Naive thymus-derived CD8-positive, alpha-beta T cell (primary cell): ENCODE measurements at places on chromosomes 13 and 19. TPM values are rescaled to one million over a fixed set of nuclear protein-coding genes. Genes with fewer than 3 reads are reported as not detected.

GRCh38 chr19:37074111-37074510 is 4.1 kb upstream of the ZNF420 start:
- DNase-seq, result no peak

DNA sequence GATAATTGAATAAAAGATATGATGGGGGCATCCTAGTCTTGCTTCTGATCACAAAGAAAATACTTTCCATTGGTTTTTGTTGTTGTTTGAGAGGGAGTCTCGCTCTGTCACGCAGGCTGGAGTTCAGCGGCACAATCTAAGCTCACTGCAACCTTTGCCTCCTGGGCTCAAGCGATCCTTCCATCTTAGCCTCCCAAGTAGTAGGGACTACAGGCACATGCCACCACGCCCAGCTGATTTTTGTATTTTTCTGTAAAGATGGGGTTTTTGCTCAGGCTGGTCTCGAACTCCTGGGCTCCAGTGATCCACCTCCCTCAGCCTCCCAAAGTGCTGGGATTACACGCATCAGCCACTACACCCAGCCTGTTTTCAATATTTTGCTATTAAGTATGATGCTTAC is 17.1 kb upstream of the PSMC4 start:
- no peak for DNase-seq

- no peak for DNase-seq
Observed at GRCh38 chr13:59459972-59460371, 703.8 kb downstream of the DIAPH3 start.

DNA sequence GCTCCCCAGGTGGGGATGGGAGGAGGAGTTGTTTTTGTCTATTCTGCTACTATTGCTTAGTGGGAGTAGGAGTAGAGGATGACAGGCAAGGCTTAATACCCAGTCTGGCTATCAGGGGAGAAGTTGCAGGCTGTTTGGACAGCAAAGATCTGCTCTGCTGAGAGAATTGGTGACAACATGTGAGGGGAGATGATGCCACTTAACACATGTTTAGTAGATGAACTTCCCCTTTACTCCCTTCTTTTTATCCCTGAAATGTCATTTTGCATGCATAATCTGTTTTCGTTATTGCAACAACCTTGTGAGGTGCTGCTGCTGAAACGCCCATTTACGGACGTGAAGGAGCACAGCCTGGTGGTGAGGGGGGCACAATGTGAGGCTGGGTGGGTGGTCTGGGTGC is 3.0 kb upstream of the CYP4F12 start:
- no peak for DNase-seq

- no peak for DNase-seq
Observed at GRCh38 chr19:45305421-45305820, 17.3 kb downstream of the CKM start.

GRCh38 chr19:40724855-40725254 is 7.9 kb downstream of the ITPKC start:
- DNase-seq, result no peak

GRCh38 chr19:17183271-17183761 is 31.8 kb upstream of the USE1 start:
- DNase-seq, result no peak

DNA sequence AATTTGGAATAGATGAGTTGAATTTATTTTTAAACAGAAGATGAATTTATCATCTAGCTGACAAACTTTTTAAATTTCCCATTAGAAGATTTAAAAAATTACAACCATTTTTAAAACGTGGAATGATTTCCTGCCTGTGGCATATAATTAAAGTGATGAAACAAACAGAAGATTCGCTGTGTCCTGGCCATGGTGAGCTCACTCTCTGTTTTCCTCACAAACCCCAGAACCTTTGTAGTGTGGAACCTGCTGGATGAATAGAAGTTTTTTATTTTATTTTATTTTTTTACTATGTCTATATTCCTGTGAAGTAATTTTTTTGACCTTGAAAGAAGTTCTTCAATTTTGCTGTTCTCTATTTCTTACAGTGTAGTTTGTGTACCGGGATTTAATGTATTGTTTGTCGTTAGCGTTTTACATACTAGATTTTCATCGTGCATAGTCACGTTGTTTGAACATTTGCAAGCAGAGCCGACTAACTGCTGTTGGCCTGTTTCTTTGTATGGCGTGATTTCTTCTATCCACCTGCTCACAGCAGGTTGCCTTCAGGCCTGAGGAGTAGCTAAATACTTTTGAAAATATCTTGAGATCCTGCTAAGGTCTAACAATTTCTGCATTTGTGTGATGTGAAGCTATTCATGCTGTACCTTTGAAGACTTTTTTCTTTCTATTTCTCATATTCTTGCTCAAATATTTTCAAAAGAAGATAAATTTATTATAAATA is 149.2 kb downstream of the GGACT start:
- no peak for DNase-seq

GRCh38 chr13:51584731-51585672 is 740 bp downstream of the WDFY2 start:
- DNase-seq, result peak; percentile 61

Gene ZNF382
- 22.6 TPM for total RNA-seq
